ENCODE measurements at places on chromosomes 7 and 10. TPM values are rescaled to one million over a fixed set of nuclear protein-coding genes. Genes with fewer than 3 reads are reported as not detected.
A peak's percentile ranks its signal among the peaks of the same experiment; 100 is the strongest.

GDF2 gene
- total RNA-seq: not detected

ARL5B gene
- 13.3 TPM for total RNA-seq

NRG3 gene
- total RNA-seq: not detected

JAKMIP3 gene
- 1.6 TPM for total RNA-seq

SUN3 gene
- total RNA-seq: not detected

ELFN1 gene
- total RNA-seq: not detected

DNA sequence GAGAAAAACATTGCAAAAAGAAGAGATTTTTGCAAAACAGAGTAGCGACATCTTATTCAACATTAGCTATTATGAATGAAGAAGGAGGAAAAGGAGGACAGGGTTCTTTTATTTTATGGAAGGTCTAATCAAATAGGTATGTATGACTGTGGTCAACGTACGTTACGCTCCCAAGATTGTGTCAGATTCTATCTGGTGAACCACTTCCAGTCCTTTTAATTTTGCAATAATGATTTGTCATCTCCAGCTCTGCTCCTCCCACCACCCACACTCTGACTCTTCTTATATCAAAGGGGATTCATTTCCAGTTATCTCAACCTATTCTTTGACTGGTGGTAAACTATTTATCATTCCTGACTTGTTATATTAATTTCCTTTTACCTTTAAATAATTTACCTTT lies 259.9 kb downstream of the CACNA2D1 start:
- DNase-seq: no peak

DNA sequence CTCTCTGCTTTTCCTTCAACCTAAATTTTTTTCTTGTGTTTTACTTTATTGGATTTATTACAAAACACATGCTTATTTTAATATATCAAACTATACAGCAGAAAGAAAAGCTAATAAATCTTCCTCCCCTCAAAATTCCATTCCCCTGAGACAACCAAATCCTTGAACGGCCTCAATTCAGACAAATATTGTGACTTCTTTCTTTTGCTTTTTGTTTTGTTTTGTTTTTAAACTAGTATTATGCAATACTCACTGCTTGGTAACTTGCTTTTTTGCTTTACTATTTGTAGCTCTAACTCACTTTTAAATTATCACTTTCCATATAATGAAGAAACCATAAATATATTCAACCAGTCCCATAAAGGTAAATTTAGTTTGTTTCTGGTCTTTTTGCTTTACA lies 59.4 kb upstream of the CDK1 start:
- no peak for DNase-seq

DNA sequence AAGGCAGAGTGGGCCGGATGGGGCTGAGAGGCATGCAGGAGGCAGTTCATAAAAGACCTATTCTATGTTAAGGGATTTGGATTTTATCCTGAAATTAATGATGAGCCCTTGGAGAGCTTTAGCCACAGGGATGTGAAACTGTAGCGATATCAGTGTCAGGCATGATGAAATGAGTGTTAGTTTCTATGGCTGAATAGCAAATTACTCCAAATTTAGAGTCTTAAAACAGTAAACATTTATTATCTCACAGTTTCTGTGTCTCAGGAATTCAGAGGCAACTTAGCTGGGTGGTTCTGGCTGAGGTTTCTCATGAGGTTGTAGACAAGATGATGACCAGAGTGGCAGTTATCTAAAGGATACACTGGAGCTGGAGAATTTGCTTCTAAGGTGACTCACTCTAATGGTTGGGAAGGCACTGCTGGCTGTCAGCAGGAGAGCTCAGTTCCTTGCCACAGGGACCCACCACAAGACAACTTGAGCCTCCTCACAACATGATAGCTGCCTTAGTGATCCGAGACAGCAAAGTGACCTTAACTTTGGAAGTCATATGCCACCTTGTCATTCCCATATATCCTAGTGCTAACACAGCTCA lies 36.7 kb upstream of the SFTPD start:
- DNase-seq: no peak

DNA sequence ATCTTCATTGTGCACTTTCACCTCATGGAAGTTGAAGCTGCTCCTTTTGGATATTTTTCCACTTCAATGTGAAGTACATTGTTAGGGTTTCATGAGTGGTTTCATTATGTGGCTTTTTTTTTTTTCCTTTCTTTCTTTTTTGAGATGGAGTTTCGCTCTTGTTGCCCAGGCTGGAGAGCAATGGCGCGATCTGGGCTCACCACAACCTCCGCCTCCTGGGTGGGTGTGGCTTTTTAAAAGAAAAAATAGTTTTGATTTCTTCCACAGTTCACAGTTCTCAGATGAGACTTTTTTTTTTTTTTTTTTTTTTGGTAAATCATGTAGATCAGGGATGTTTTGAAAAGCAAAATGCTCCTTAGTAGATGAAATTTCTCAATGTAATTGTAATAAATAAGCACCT lies 652.3 kb upstream of the ANKRD30A start:
- DNase-seq: no peak

DNA sequence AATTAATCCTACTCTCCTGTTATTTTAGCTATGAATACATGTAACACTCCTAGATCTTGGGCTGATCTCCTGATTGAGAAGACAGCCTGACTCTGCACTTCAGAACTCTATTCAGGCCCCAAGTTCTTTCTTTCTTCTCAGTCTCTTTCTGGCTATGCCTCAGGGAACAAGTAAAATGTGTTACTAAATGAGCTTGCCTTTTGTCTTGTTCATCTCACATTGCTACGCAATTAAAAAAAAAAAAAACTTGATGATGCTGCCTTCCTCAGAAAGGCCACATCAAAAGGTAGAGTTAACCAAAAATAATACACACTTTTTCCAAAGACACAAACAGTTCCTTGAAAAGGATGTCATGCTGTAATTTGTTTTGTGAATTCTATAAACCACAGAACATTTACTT lies 258.1 kb downstream of the TWIST1 start:
- no peak for DNase-seq

- DNase-seq: no peak
Measured at GRCh38 chr10:101402711-101403110, 48.7 kb downstream of the BTRC start.

DNA sequence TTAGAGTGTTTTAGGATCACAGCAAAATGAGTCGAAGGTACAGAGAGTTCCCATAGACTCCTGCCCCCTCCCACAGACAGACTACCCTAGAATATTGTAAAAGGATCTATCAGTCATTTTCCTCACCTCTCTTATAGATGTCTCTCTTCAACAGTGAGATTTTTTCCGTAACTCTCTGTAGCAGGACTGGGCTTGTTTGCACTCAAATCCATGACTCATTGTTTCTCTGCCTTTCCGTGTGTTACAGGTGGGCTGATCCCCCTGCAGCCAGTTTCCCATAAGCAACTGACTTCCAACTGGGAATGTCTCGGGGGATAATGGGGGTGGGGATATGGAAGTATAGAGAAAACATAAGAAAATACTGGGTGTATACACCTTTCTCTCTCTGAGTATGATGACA lies 921.0 kb downstream of the GATA3 start:
- DNase-seq: no peak

GRCh38 chr7:159032322-159032721 lies 112.3 kb downstream of the VIPR2 start:
- DNase-seq: no peak

DNA sequence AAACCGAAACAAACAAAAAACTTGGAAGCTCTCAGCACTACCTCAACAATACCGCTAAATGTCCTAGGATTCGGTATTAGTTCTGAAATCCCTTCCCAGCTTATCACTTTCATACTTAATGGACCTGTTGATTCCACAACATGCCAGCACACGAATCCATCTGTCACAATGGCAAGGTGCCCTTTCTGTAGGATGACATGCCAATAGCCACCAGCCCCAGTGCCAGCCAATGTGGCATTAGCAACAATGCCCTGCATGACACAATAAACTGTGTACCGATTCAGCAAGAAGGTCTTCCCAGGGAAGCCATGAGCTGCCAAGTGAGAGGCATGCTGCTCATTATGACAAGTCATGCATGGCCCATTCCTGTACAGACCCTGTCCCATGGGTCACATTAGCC lies 35.6 kb upstream of the CHCHD3 start:
- no peak for DNase-seq

DNA sequence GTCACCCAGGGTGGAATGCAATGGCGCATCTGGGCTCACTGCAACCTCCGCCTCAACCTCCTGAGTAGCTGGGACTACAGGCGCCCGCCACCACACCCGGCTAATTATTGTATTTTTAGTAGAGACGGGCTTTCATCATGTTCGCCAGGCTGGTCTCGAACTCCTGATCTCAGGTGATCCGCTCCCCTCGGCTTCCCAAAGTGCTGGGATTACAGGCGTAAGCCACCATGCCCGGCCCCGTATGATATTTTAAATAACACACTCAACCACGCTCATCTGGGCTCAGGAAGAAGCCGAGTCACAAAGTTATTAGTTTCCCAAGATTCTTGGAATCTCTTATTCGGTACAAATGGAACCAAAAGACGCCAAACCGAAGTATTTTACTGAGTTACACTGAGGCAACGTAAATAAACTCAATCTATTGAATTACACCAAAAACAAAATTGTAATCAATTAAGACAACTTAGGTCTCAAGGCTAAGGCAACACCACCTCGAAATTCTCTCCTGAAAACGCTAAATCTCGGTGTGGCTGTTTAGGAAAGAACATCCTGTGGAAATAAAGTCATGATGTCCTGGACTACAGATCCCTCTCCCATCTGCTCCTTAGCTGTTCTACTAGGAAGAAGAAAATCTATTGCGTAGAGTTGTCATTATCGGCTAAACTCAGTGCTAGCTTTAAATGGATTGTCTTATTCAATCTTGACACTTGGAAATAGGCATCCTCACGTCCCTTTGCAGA lies 910 bp downstream of the ARHGAP19 start:
- no peak for DNase-seq

GRCh38 chr7:5689118-5689517 lies 92.3 kb downstream of the RNF216 start:
- DNase-seq: no peak

- peak; percentile 82 for DNase-seq
Measured at GRCh38 chr10:72248468-72249151, 25.1 kb upstream of the DDIT4 start.

DNA sequence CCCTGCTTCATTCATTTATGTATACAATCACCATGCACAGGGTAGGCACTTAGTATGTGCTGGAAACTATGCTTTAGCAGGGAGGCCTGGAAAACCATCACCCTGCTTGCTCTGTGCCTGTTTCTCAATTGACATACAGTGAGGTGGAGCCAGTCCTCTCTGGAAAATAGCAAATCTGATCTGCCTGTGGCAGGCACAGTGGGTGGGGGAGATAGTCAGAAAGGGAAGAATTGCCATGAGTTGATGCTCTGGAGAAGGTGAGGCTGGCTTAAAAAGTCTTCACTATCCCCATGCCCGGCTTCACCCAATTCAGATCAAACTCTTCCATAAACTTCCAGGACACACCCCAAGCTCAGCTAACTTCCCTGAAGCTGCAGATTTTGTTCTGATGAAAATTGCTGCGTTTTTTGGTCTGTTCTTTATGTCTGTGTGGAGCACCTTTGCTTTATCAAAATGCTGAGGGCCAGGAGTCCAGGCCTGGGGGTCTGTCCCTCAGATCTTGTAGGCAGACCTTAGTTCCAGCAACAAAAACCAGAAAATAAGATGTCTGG lies 84.8 kb downstream of the ANK3 start:
- no peak for DNase-seq

DNA sequence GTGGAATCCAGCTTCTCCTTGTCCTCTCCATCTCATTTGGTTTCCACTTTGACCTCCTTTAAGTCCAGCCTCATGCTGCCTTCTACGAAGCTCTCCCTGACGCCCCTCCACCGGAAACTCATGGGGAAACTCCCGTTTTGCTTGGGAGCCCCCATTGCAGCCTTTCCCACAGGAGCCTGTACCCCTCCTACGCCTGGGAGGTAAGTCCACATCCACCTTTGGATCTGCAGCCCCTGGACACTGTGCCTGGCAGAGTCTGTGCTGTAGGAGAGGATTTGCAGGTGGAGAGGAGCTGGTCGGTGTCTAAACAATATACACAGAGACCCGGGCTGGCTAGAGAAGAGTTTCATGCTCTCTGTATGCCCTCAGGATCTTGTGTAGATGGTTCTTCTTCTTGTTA lies 296.1 kb downstream of the GLRX3 start:
- DNase-seq: no peak

- no peak for DNase-seq
Measured at GRCh38 chr10:118547282-118547681, 48.2 kb downstream of the PRLHR start.

GRCh38 chr7:43114458-43114780 lies 2.0 kb downstream of the HECW1 start:
- no peak for DNase-seq

GRCh38 chr10:32957341-32958084 lies 517 bp downstream of the ITGB1 start:
- peak; percentile 57 for DNase-seq

DNA sequence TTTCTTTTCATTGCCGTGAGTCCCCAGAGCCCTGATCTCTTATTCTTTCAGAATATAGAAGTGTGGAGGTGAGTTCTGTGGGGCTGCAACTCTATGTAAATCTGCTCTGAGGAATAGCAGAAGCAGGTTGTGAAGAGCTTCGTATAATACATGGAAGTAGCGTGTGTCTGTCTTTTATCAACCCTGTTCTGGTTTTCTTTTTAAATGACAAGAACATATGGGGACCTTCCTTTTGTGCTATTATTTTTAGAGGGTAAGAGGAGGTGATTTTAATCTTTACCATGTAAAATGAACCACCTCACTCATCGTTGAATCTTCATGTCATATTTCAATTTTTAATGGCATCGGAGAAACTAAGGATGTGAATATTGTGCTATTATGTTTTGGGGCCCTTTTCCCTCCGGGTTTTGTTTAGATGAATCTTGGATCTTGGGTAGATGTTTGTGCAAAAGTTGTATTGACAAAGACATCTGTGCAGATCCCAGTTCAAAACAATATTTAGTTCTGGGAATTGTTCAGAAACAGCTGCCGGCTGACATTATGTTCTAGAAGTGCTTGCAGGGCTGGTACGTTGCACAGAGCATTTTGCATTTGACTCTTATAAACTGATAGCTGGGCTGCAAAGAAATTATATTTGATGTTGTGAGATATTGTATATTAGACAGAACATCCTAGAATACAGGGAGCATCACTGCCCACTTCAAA lies 46.7 kb downstream of the PLXDC2 start:
- no peak for DNase-seq

Data from activated naive CD4-positive, alpha-beta T cell treated with anti-CD3 and anti-CD28 coated beads, Interleukin-2, amount 50 U/mL, for 72 hours (primary cell).